Activated CD4-positive, alpha-beta T cell treated with anti-CD3 and anti-CD28 coated beads for 36 hours (primary cell): ENCODE measurements at places on chromosomes 2 and 18.
A peak's percentile ranks its signal among the peaks of the same experiment; 100 is the strongest.

GRCh38 chr2:164479460-164479859 is 141.8 kb downstream of the GRB14 start:
- peak; percentile 20 for DNase-seq

DNA sequence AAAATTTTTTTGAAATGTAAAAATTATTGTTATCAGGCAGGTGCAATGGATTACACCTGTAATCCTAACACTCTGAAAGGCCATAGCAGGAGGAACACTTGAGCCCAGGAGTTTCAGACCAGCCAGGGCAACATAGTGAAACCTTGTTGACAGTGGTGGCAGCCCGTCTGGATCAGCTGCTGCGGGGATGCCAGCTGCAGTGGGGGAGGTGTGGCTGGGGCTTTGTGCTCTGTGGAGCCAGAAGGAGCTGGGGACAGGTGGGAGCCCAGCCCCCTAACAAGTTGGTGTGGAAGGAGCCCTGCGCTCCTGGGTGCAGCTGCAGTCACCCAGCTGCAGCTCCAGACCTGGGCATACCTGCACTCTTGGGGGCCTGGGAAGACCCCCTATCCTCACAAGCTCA is 182.4 kb upstream of the MC4R start:
- no peak for DNase-seq

DNA sequence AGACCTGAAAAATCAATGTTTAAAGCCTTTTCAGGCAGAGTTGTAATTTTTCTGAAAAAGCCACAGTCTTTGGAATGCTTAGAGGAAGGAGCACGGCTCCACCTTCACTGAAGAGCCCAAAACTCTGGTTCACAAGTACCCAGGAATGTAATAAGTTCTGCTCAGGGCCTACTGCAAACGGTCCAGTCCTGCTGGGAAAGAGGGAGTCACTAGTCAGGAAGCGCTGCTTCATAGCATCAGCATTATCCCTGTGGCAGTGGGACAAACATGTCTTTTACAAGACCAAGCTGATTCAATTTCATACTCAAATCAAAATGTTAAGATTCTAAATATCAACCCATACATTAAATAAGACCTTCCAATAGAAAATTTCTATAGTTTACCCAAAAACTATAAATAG is 152.9 kb upstream of the PGAP1 start:
- DNase-seq, result no peak

DNA sequence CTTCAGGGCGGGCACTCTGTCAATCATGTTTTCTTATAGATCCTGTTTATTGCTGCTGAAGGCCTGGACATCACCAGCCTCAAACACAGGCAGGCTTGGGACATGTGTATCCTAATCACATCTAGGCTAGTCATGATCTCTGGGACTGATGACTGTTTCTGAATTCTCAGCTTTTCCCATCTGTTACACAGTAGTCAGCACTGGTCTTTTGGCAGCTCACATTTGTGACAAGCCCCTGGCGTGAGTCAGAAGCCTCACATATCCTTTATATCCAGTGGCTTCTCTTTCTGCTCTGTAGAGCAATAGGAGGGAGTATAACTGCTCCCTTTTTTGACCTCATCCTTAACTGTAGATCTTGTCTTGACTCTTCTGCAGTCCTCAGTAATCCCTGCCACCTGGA is 4.5 kb downstream of the SEMA4F start:
- no peak for DNase-seq
